ENCODE measurements at places on chromosomes 3 and 15. TPM values are rescaled to one million over a fixed set of nuclear protein-coding genes. Genes with fewer than 3 reads are reported as not detected.

DNA sequence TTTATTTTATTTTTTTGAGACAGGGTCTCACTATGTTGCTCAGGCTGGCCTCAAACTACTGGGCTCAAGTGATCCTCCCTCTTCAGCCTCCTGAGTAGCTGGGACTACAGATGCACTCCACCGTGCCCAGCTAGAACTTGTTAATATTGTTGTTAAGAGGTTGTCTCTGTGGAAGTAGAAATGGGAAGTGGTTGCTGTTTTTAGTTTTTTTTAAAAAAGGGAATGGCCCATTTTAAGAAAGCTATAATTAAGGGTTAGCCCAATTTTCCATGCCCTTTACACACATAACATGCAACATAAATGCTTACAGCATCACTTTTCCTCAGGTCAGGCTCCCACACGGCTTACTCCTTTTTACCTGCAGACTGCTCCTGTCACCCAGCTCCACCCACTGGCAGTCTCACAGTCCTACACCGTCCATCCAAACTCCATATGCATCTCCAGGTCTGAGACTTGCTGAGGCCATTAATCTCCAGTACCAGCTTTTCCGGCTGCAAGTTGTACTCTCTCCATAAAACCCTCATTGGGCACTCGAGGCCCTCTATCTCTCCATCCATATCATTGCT is 19.8 kb downstream of the MORC1 start:
- DNase-seq, result peak; percentile 52
- no peak overlapping the region for H3K4me3 ChIP-seq

DNA sequence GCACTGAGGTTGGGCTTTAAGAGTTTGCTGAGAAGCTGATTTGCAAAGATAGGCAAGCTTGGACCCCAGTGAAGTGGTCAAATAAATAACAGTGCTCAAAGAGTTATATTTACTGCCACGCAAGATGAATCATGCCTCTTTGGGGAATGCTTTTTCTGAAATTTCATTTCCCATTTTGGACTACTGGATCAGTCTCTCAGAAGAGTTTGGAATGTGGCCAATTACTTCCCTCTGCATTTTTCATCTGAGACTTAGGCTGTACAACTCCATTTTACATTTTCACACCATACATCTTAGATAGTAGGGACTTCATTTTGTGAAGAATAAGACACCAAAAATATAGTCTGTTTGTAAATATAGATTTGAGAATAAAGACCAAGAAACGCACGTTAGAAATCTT is 419.7 kb downstream of the FGF12 start:
- H3K4me1 ChIP-seq, result no peaks in the 10 kb centered on the region
- no peak for DNase-seq
- H3K36me3 ChIP-seq, result no peaks in the 10 kb centered on the region

DNA sequence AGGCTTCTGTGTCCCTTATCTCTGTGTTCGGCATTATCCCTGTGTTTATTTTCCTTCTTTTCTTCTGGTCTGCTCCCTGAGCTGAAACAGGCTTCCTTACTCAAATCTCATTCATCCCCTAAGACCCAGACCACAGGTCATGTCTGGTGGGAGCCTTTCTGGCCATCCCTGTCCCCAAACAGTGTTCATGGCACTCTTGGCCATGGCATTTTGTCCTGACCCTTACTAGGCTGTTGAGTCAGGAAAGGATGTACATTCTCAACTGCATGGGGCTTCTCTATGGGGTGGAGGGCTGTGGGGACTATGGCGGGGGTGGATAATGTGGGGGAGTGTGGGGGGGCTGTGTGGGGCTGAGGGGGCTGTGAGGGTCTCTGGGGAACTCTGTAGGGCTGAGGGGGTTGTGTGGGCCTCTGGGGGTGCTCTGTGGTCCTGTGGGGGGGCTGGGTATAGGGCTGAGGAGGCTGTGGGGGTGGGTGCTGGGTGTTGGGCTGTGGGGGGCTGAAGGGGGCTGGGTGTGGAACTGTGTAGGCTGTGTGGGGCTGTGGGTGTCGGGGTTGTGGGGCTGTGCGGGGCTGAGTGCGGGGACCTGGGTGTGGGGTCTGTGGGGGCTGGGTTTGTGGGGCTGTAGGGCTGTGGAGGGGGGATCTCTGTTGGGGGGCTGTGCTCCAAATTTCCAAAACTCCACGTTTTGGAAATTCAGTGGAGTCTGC is 64.3 kb downstream of the KLF13 start:
- H3K27ac ChIP-seq, result peak overlapping the region; percentile 99
- DNase-seq, result peak; percentile 48
- H3K36me3 ChIP-seq, result no peaks in the 10 kb centered on the region
- H3K4me1 ChIP-seq, result peaks cover 6% of the 10 kb centered on the region
- H3K4me3 ChIP-seq, result peak overlapping the region; percentile 73

ANKRD34C gene
- not detected for total RNA-seq

CEP97 gene
- 5.4 TPM for total RNA-seq

CCDC39 gene
- total RNA-seq, result not detected

- peak; percentile 86 for DNase-seq
- no peak overlapping the region for H3K27ac ChIP-seq
- H3K27me3 ChIP-seq, result no peaks in the 10 kb centered on the region
- H3K4me1 ChIP-seq, result no peaks in the 10 kb centered on the region
- no peak overlapping the region for H3K4me3 ChIP-seq
- no peaks in the 10 kb centered on the region for H3K36me3 ChIP-seq
Observed at GRCh38 chr15:67784090-67784781, 41.1 kb upstream of the SKOR1 start.

GRCh38 chr3:152825566-152825965 is 9.4 kb upstream of the P2RY1 start:
- no peak overlapping the region for H3K27ac ChIP-seq
- H3K4me3 ChIP-seq, result no peak overlapping the region

GRCh38 chr3:138945709-138946662 is 951 bp downstream of the FOXL2 start:
- no peak overlapping the region for H3K27ac ChIP-seq
- peaks cover 60% of the 10 kb centered on the region for H3K27me3 ChIP-seq
- no peaks in the 10 kb centered on the region for H3K36me3 ChIP-seq

- H3K4me1 ChIP-seq, result no peaks in the 10 kb centered on the region
- H3K27ac ChIP-seq, result no peak overlapping the region
- H3K4me3 ChIP-seq, result no peak overlapping the region
- DNase-seq, result no peak
Observed at GRCh38 chr3:143092191-143092590, 27.4 kb upstream of the CHST2 start.

EFCC1 gene
- 40.4 TPM for total RNA-seq

RLBP1 gene
- total RNA-seq, result not detected

- H3K4me3 ChIP-seq, result no peak overlapping the region
- H3K27ac ChIP-seq, result no peak overlapping the region
- no peaks in the 10 kb centered on the region for H3K4me1 ChIP-seq
- H3K27me3 ChIP-seq, result no peaks in the 10 kb centered on the region
Observed at GRCh38 chr15:60226924-60227323, 170.9 kb downstream of the ANXA2 start.

- DNase-seq, result no peak
- H3K27me3 ChIP-seq, result no peaks in the 10 kb centered on the region
- H3K4me1 ChIP-seq, result no peaks in the 10 kb centered on the region
- no peak overlapping the region for H3K4me3 ChIP-seq
Observed at GRCh38 chr15:84942456-84942855, 39.2 kb upstream of the PDE8A start.

DNA sequence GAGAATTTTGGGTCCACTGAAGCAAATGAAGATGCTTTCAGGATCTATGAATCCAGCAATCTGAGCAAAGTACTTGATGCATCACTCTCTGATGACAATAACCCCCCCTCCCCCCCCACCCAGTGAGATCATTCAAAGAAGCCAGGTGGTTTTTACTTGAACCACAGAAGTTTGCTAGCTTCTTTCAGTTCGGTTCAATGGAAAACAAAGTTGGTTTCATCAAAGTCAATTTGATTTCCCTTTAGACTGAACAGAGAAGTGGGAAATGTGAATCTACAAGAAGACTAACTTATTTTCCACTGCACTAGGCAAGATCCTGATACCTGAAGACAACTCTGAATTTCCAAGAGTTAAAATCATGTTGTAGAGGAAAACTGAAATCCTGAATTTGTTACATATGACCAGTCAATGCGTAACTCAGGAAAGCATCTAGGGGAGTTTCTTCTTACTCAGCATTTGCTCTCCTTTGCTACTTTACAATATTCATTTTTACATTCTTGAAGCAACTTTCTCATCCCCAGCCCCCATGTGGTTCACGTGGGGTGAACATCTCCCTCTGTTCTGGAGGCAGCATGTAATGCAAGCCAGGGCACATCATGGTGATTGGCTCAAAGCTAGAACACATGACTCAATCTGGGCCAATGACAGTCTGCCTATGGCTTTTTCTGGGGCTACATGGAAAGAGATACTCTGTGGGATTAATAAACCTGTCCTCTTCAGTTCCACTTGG is 572.6 kb downstream of the FOXP1 start:
- no peak overlapping the region for H3K4me3 ChIP-seq
- no peaks in the 10 kb centered on the region for H3K36me3 ChIP-seq
- no peak for DNase-seq
- no peaks in the 10 kb centered on the region for H3K4me1 ChIP-seq
- H3K27me3 ChIP-seq, result no peaks in the 10 kb centered on the region
- peak overlapping the region; percentile 28 for H3K27ac ChIP-seq

SERF2 gene
- 676 TPM for total RNA-seq

IMPG2 gene
- 0.83 TPM for total RNA-seq

GRCh38 chr3:196774848-196775422 is 35.3 kb downstream of the PAK2 start:
- DNase-seq, result no peak
- H3K4me1 ChIP-seq, result peaks cover 24% of the 10 kb centered on the region
- H3K36me3 ChIP-seq, result no peaks in the 10 kb centered on the region
- no peaks in the 10 kb centered on the region for H3K27me3 ChIP-seq
- H3K4me3 ChIP-seq, result no peak overlapping the region

- H3K36me3 ChIP-seq, result no peaks in the 10 kb centered on the region
- no peak overlapping the region for H3K27ac ChIP-seq
- no peak for DNase-seq
- no peaks in the 10 kb centered on the region for H3K27me3 ChIP-seq
Observed at GRCh38 chr3:98012979-98013378, 22.1 kb downstream of the GABRR3 start.

- no peak for DNase-seq
- no peak overlapping the region for H3K4me3 ChIP-seq
- no peaks in the 10 kb centered on the region for H3K27me3 ChIP-seq
- no peaks in the 10 kb centered on the region for H3K36me3 ChIP-seq
- H3K27ac ChIP-seq, result no peak overlapping the region
Observed at GRCh38 chr15:67969892-67970291, 84.2 kb upstream of the PIAS1 start.

DNA sequence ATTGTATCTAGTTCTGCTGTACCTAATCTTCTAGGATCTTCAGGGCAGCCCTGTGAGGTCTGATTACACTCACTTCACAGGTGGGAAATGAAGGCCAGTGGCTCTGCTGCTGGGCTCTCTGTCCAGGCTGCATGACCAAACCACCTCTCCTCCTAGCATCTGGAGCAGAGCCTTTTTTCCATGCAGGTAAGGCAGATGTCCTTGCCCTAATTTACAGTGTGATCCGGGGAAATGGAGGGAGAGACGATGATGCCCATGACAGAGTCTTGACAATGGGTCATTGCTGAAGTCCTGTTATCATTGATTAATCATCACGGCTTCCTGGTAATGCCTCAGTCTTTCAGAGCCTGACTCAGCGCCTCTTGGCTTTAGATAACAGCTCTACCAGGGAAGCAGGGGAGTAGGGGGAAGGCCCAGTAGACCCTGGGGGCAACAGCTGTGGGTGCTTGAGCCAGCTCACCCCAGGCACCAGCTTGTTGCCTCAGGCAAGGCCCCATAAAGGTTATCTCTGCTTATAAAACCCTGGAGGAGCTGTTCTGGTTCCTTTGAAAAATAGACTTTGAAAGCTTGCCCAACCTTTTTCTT is 153.4 kb downstream of the GABRG3 start:
- DNase-seq, result no peak
- no peaks in the 10 kb centered on the region for H3K4me1 ChIP-seq
- no peaks in the 10 kb centered on the region for H3K27me3 ChIP-seq
- H3K27ac ChIP-seq, result no peak overlapping the region
- no peak overlapping the region for H3K4me3 ChIP-seq

DNA sequence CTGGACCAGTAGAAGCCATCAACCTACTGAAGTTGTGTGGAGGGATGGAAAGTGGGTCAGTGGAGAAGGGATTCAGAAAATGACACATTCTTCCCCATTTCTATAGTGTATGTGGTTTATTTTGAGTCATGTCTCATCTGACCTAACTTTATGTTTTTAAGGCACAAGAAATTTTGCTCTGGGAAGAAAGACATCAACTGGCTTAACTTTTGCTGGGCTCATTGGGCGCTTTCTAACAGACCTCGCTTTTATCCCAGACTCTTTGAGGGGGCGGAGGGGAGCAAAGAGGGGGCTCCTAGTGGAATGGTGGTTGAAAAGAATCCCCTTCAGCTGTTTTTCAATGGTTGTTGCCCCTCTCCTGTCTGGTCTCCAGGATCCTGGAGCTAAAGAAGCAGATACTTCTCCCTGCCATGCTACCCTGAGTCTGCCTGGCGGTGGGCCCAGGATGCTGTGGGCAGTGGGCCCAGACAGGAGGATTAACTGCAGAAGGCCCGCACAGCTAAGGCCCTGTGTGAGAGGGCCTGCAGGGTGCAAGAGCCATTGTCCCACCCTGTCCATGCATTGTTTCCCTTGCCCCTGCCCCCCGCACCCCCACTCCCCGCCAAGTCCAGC is 14.5 kb downstream of the CSRNP1 start:
- no peaks in the 10 kb centered on the region for H3K4me1 ChIP-seq
- H3K36me3 ChIP-seq, result no peaks in the 10 kb centered on the region
- no peak overlapping the region for H3K27ac ChIP-seq

GRCh38 chr15:74032606-74033561 is 38.4 kb downstream of the PML start:
- no peak overlapping the region for H3K4me3 ChIP-seq
- H3K4me1 ChIP-seq, result no peaks in the 10 kb centered on the region
- no peak overlapping the region for H3K27ac ChIP-seq
- H3K36me3 ChIP-seq, result peaks cover 67% of the 10 kb centered on the region
- no peaks in the 10 kb centered on the region for H3K27me3 ChIP-seq

GRCh38 chr3:183698318-183698751 is 738 bp downstream of the YEATS2 start:
- peak overlapping the region; percentile 92 for H3K27ac ChIP-seq
- no peaks in the 10 kb centered on the region for H3K4me1 ChIP-seq
- H3K36me3 ChIP-seq, result no peaks in the 10 kb centered on the region
- DNase-seq, result peak; percentile 57
- no peaks in the 10 kb centered on the region for H3K27me3 ChIP-seq

DNA sequence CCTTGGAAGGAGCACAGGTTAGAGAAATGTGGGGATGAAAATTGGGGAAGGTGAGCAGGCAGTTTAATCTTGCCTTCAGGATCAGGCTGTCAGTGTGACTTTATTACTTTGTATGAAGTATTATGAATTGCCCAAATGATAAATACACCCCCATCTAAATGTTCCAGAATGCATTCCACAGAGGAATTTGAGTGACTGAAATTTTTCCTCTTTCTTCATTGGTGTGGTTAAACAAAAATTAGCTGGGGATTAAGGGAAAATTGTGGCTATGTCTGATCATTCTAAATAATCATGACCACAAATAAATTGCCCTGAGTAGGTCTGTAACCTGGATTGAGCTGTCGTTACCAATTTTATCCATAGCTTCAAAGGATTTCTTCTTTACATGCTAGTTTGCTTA is 33.5 kb downstream of the FAM98B start:
- DNase-seq, result no peak
- H3K4me1 ChIP-seq, result no peaks in the 10 kb centered on the region

Data from Peyer's patch (tissue), 4 donors.